Esophagus squamous epithelium (tissue), 5 donors: ENCODE measurements at places on chromosomes 6 and 20.

DNA sequence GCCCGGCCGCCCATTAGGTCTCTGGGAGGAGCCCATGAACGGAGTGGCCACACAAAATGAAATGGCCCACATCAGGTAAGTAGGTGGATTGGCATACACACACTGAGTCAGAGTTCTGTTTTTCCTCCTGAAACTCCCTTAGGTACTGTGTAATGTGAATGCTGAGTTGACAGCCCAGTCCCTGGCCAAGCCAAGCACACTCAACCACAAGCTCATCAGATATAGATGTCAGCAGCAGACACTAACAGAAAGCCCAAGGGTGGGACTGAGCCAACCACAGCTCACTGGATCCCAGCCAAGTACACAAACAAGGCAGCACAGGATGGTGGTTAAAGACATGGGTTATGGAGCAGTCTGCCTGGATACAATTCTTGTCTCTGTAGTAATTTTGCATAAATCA, 403.4 kb downstream of the GJA1 start:
- no peak for DNase-seq

GRCh38 chr6:153092082-153093013, 38.7 kb downstream of the RGS17 start:
- no peak for DNase-seq

GRCh38 chr6:35552285-35552917, 39.7 kb upstream of the TULP1 start:
- DNase-seq, result no peak

DNA sequence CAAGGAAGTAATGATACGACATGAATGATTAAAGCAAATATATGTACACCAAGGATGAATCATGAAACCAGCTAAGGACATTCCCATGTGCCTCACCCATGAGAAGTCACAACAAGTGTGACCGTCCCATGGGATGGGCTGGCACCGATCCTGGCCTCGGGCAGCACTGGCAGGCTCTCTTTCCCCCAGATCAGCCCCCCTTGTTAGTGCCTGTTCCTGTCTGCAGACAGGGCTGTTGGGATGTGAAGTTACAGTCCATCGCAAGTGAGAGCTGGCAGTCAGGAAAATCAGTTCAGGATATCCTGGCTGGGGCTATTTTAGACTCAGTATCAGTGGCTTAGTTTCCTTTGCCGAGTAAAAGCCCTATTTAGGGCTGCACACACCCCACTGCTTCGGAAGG, 129.2 kb upstream of the SNX9 start:
- DNase-seq, result no peak

DNA sequence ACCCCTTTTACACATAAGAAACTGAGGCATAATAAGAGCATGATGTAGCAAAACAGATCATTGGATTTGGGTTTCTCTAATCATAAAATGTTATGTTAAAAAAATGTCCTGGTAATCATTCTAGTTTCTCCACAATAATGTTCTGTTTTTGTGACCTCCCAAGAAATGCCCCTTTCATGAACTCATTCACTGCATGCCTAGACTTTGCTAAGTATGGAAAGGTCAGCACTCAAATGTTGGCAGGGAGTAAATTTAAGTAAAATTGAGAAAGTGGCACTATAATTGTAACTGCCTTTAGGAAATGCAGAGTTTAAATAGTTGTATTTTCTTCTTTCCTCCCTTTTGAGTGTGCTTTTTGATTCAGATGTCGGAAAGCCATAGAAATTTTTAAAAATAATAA, 48.5 kb upstream of the ID4 start:
- no peak for DNase-seq

DNA sequence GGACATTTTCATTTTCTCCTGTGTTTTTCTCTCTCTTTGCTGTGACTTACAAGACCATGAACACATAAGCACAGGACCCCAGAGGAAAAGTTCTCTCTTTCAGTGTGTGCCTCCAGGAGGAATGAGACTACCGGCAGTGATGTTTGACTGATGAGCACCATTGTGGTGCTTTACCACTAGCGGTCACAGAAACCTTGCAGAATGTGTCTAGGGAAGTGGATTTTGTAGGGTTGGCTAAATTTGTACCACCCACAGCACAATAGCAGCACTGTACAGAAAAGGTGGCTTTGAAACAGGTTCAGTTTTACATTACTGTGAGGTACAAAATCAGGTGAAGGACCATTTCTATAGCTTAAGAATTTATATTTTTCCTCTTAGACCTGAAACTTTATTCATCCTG, 301.9 kb upstream of the SUPT3H start:
- no peak for DNase-seq

DNA sequence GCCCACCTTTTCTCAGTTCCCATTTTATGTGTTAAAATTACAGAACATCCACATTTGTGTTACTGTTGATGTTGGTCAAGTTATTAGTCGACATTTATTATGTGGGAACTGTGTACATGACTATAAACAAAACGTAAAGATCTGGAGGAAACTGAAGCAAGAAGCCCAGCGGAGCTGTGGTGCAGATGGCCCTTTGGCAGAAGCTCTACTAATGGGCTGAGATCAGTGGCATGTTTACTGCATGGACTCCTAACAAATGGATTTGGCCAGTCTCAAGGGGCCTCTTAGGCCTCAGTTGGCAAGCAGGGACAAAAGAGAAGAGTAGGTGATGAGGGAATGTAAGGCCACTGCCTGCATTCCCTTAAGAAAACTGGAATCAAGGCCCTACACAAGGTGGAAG, 282.1 kb upstream of the TCF21 start:
- DNase-seq, result no peak

DNA sequence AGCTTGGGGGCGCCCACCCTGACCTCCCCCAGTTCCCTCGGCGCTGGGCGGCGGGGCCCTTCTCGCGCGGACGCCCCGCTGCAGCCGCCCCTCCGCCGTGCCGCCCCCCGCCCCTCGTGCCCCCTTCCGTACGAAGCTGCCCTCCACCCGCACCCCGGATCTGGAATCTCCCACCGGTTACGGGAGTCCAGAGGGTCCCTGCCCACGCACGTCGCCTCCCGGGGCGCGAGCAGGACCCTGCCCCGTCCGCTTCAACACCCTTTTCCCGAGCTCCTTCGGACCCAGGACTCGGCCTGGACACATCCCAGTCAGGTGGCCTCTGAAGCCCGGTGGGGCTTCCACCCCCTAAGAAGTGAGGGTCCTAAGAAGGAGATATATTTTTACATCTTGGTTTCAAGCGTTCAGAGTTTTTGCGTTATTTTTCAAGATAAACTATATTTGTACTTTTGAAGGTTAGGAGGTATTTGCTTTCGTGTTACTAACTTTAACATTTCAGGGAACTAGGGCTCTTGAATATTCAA, 506 bp downstream of the ARFGAP1 start:
- DNase-seq, result no peak

DNA sequence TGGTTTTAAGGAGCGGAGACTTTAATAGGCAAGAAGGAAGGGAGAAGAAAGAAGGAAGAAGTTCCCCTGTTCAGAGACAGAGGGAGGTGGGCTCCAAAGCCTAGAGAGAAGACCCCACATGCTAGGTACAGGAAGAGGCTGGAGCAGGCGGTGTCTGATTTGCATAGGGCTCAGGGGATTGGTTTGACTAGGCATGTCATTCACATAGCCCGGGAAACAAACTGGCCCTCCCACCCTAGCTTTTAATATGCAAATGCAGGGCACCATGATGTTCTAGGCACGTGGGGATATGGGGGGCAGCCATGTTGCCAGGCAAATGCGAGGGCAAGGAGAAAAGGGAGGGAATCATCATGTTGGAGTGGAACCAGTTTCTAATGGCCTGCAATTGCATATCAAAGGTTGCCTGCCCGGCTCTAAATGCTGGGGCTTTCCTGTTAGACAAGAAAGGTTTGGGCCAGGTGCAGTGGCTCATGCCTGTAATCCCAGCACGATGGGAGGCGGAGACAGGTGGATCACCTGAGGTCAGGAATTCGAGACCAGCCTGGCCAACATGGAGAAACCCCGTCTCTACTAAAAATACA, 34.3 kb upstream of the AGPAT4 start:
- no peak for DNase-seq

DNA sequence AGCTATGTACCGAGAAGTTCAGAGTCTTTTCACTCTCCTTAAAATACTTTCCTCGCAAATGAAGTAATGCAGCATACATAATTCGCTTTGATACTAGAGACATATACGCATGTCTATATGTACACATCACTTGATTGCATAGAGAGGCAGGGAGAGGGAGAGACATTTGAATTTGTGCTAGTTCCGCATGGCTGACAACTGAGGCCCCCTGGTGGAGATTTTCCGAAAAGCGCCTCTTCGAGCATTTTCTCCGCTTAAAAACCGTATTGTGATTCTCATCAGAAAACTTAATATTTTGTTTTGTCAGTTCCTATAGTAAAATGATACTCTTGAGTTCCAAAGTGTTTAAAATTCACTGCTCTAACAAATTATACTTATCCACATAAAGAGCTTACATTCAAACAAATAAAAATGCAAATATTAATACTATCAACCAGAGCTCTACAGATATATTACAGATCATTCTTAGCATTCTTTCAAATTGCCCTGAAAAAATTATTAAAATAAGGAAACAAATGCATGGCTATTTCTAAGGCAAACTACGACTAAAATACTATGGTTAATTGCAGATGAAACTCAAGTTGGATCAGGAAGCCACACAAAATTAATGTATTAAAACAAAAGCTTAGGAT, 637 bp downstream of the MYLK4 start:
- DNase-seq, result no peak
